MV-4-11 (cell line): ENCODE measurements at places on chromosomes 7 and 10.

DNA sequence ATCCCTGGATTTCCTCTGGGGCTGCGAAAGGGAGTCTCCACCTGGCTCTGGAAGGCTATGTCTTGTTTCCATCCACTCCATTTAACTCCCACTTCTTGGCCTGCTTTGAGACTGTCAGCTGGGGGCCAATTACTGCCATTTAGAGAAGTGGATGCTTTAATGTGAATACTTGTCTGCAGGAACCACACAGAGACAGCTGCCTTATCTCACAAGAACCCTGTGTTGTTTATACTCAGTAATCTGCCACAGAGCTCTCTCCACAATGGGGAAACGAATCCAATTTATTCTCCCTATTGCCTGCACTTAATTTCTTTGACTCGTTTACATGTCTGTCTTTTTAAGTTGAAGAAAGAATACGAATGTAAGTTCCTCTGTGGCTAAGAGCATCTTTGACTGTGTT lies 787.0 kb upstream of the C7orf33 start:
- DNase-seq: peak; percentile 76

DNA sequence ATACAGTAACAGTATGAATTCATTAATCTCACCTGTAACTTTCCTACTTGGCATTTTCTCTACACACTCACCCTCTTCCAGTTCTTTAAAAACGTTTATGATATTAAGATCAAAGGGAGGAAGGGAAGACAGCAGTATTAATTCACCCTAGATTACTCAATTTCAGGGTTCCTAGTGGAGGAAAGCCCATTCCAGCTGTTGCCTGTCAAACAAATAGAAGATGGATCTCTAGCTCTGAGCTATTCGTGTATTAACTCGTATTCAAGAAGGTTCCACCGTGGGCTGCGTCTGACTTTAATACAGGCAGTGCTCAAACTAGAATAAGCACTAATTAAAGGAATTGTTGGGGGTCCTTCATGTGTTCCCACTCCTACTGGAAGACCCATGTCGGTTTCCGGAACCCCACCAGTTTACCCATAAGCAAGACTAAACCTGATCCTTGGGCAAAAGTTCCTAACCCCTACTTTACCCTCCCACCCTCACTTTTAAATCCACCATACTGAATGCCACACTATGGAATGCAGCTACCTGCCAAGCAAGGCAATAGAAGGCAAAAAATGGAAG lies 2.1 kb downstream of the NANOS1 start:
- DNase-seq: no peak

GRCh38 chr7:69907720-69908119 lies 309.4 kb downstream of the AUTS2 start:
- DNase-seq: no peak

- DNase-seq: no peak
Observed at GRCh38 chr7:151348970-151349369, 7.4 kb downstream of the NUB1 start.

DNA sequence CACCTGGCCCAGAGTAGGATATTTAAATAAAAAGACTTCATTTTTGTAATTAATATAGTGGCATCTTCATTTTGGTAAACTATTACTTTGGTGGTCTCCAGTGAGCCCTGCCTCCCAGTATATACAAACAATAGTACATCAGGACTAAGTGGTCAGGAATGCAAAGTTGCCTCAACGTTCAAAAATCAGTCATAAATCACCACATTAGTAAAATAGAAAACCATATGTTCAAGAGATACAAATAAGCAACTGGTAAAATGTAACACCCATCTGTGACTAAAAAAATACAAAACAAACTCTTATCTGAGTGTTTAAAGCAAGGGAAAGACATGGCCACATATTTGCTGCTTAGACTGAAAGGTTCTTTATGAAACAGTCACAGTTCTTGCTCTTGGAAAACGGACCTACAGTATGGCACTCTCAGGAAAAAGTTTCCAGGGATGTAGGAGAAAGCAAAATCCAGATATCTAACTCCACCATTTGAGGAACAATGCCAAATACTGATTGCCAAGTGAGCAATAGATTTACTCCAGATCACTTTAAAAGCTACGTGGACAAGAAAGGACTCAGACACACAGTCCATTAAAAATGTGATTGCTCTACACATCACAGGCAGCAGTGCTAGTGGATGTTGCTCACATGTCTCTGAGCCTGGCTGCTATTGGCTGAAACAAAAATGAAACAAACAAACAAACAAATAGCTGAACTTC lies 15.1 kb upstream of the RHOBTB1 start:
- DNase-seq: no peak

GRCh38 chr7:17680943-17681351 lies 259.3 kb downstream of the SNX13 start:
- DNase-seq: peak; percentile 10

DNA sequence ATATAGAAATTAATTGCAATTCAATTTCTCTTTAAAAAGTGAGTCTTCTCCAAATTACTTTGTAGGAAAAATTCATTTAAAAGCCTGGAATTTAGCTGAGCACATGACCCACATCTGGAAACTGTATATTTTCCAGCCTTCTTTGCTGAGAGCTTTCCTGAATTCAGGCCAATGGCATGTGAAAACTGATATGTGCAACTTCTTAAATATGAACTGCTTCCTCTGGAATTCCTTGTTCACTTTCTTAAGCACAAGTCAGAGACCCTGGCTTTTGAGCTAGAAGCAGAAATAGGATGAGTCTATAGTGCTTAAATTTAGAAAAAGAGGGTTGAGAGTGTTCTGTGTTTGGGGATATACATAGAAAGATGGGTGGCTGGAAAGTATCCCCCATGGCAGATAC lies 365.1 kb upstream of the MTPN start:
- DNase-seq: no peak

- no peak for DNase-seq
Observed at GRCh38 chr7:69889338-69889975, 291.2 kb downstream of the AUTS2 start.

DNA sequence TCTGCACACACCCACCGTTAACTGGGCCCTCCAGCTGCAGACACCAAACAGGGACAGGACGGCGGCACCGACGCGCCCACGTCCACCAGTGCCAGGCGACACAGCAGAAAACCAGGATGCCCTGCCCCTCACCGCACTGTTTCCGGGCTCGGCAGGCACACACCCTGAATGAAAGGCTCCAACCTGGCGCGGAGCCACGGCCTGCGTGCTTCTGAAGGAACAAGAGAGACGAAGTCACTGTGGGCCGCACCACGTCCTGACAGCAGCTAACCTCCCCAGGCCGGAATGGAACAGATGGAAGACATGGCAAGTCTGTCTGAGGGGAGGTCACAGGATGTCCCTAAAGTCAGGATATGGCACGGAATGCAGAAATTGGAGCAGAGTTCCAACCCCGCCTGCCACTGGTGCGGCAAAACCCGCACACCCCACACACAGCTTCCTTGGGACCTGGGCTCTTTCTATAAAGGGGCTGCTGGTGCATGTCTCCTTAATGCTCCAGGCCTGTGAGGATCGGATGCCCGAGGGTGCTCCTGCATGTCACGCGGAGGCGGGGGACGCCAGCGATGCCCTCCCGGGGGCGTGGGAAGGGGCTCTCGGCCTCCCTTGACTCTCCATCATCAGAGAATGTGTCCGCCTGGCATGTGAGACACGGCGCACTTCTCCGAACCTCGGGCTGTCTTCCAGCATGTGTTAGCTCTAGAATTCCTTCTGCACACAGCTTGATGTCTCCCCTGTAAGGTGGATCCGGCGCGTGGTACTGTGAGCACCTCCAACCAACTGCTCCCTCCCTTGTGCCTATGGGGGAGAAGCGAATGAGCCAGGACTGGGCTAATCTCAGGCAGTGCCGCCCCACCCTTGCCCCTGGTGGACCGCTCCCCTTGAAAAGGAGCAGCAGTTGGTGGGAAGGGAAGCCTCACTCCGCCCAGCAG lies 3.9 kb upstream of the GPER1 start:
- no peak for DNase-seq

DNA sequence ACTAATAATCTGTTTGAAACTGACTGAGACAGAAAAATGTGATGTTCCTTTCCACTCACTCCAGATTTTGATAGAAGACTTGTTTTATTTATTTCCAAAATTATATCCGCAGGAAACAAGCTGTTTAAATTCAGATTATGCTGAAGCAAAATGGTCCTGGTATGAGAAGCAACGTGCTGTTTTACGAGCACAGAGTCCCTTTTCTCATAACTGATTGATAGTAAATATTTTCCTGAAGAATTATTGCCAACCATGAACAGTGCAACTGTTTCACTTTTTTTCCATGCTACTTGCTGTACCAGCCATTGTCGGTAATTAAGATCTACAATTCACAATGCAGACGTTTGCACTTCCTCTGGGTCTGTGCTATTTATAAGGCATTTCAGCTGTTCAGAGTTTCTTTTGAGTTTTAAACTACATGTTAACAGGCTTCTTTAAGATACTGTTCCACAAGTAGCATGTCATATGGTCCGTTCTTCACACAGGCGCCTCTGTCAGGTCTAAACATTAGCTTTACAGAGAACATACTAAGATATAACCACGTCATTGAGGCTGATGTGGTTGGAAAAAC lies 103.8 kb downstream of the POLL start:
- DNase-seq: peak; percentile 3

GRCh38 chr7:37395618-37396259 lies 52.9 kb downstream of the ELMO1 start:
- no peak for DNase-seq

GRCh38 chr10:24206334-24206733 lies 2.6 kb upstream of the KIAA1217 start:
- DNase-seq: peak; percentile 49

- no peak for DNase-seq
Observed at GRCh38 chr7:19235680-19236079, 90.5 kb upstream of the FERD3L start.

GRCh38 chr10:18949391-18949790 lies 99.2 kb upstream of the MALRD1 start:
- DNase-seq: no peak
